ENCODE measurements at places on chromosomes 6 and 20.
A peak's percentile ranks its signal among the peaks of the same experiment; 100 is the strongest.

GRCh38 chr20:39263076-39263475 is 300.9 kb downstream of the DHX35 start:
- no peak for DNase-seq

DNA sequence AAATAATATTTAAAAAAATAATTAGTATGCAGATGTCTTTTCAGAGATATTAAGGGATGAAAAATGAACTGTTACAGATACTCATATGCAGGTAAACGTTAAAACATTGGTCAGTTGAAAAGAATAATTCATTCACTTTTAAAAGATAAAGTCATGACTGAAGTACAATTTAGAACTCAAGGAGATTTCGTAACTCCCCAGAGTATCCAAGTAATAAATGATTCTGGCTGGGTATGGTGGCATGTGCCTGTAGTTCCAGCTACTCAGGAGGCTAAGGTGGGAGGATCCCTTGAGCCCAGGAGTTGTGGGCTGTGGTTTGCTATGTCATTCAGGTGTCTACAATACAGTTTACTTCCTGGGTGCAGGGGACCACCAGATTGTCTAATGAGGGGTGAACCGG is 122.3 kb upstream of the TMEM181 start:
- peak; percentile 22 for DNase-seq

DNA sequence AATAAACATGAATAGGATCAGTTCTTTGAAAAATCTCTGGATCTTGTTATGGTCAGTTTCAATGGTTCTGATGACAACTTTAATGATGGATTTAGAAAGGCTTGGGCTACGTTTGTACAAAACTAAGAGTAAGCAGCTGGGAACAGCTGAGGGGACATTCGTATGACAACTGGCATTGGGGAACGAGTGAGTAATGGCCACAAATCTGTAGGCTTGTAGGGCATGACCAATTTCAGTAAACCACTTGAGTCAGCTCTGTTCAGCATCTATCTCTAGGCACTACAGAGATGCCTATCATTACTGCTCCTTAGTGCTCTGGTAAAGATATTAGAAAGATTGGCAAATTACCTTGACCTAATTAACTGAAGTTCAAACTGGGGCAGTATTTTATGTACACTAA is 1375.6 kb downstream of the EPHA7 start:
- DNase-seq: no peak

DNA sequence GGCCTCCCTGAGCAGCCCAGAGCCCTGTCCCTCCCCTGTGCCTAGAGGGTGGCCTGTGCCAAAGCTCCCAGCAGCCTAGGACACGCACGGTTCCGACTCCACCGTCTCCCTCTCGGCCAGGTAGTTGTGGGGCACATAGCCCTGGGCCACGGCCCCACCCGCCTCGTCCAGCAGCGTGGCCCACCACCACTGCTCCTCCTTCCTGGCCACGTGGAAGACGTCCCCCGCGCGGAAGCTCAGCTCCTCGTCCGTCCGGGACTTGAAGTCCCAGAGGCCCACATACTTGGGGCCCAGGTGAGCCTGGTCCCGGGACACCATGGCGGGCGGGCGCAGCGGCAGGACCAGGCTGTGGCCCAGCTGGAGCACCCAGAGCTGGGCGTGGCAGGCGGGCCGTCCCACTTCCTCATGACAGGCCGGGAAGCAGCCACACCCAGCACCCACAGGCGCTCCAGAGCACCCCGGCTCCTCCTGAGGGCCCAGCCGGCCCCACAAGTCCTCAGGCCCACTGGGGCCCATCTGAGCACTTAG is at the start of gene PTK6:
Gene PTK6, minus strand, starts transcription at position 380 of the 528 bp plus-strand sequence. Its CDS starts 62 bp downstream, at position 318.
- no peak for DNase-seq

GRCh38 chr20:59074456-59074855 is 31.9 kb upstream of the PRELID3B start:
- DNase-seq: peak; percentile 30

- no peak for DNase-seq
Observed at GRCh38 chr6:40295251-40295950, 291.8 kb downstream of the LRFN2 start.

DNA sequence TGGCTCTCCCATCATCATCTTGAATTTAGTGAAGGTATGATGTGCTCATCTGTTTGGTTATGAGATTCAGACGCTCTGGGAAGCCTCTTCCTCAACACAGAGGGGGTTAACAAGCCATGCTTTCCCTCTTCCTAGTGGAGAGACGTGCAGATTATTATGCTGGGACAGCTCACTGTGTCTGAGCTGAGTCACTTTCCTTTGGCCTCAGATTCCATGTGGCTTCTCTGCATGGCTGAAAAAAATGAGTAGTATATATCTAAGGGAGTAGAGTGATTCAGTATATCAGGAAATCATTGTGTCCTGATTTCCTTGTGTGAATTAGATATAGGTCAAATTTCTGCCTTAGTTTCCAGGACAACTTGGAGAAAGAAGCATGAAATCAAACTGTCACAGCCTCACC is 52.6 kb downstream of the FIG4 start:
- DNase-seq: peak; percentile 58

- DNase-seq: no peak
Observed at GRCh38 chr6:40965046-40965445, 74.0 kb downstream of the UNC5CL start.

GRCh38 chr6:32954986-32955802 is 2.3 kb upstream of the HLA-DMA start:
- no peak for DNase-seq

- no peak for DNase-seq
Observed at GRCh38 chr20:56173438-56173837, 75.1 kb upstream of the MC3R start.

DNA sequence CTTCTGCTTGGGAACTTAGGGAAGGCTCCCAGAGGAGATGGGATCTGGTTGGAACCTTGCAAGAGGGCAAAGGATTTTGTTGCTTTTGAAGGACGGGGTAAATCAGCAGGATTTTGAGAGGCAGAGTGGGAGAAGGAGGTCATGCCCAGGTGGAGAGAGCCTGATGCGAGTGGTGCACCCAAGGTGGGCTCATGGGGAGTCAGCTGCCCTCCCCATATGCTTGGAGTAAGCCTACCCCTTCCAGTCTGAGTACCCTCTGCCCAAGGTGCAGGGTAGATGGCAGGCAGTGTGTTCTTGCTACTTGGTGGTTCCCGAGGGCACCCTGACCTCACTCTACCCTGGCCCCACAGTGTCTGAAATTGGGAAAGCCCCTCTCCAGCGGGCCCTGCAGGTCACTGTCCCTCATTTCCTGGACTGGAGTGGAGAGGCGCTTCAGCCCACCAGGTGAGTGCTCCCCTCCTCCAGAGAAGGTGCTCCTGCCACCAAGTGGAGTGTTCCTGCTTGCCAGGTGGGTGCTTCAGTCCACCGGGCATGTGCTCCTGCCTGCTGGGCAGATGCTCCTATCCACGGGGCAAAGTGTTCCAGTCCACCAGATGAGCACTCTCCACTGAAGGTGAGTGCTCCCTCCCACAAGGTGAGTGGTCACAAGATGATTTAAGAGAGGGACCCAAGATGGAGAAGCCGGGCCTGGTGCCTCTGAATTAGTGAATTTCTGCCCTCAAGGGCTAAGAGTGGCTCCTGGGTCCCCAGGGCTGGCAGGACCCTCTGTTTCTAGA is 3.4 kb downstream of the BPIFB2 start:
- DNase-seq: no peak

DNA sequence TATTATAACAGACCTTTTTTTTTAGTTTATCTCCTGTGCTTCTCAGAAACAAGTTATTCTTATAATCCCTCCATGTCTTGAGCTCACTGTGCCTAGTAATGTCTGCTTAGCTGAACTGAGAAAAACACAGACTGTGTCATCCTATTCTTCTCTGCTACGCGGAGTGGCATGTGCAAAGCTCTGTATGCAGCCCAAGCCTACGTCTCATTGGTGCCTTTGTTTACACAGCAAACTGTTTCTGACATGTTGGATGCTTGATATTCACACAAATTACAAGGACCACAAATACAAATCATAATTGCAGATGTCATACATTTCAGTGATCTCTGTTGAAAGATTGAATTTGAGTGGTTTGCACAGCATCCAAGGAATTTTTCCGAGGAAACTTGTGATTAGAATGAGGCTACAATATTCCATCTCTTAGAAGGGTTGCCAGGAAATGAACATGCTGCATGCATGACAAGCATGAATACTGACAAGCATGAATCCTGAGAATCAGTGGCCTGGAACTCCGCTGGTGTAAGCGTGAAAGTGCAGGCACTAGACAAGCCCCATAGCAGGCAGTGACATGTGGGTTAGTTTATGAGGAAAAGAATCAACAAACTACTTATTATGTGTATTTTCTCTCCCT is 128.4 kb upstream of the SGK1 start:
- DNase-seq: peak; percentile 68

DNA sequence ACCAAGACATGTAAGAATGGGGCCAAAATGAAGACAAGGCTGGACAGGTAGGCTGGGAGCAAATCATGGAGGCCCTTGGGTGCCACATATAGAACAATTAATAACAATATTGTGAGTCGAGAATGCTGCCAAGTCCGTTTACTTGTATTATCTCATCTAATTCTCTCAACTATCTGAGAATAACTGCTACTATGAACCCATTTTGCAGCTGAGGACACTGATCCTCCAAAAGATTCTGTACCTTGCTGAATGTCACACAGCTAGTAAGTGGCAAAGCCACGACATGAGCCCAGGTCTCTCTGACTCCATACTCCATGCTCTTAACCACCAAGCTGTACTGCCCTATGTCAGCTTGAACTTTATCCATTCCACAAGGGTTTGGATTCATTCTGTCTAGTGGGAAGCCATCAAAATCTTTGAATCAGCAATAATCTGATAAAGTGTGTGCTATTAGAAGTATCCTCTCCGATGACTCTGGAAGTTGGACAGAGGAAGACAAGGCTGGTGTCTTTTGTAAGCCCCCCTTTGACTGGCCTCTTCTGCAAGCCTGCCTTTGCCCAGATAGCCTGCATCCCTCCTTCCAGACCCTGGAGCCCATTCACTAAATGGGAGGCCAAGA is 43.5 kb upstream of the PDYN start:
- DNase-seq: no peak

DNA sequence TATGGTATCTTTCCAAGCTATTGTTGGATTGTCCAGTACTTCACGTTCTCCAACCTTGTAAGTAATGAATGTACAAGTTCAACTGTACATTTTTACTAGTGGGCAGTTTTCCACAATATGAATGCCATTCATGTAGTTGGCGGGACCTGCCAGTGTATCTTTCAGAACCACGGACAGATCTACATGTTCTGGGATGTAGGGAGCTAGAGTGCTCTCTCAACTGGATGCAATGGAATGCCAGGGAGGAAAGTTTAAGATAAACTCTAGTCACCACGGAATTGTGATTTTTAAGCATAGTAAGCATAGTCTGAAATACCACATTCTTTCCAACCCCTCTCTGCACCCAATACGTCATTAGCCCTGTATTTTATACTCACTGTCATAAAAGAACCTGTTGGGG is 21.5 kb upstream of the HLA-C start:
- DNase-seq: peak; percentile 44

DNA sequence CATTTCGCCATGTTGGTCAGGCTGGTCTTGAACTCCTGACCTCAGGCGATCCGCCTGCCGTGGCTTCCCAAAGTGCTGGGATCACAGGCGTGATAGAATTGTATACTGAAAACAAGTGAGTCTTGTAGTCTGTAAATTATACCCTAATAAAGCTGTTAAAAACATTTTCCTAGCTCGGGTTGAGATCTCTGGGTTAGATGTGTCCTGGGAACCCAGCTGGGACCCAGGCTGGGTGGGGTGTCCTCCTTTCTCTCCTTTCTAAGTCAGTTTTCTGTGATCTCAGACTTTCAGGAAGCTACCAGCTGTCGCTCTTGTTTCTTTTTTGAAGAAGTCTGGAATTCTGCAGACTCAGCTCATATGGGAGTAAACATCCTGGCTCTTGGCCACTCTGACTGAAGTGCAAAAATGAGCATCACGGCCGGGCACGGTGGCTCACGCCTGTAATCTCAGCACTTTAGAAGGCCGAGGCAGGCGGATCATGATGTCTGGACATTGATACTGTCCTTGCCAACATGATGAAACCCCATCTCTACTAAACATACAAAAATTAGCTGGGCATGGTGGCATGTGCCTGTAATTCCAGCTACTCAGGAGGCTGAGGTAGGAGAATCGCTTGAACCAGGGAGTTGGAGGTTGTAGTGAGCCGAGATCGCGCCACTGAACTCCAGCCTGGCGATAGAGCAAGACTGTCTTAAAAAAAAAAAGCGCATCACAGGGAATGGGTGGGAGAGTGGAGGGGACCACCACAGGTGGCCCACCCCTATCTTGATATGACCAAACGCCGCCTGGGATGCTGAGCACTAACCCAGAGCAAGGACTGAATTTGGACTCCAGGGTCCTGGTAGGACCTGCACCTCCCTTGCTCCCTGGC is 9.9 kb upstream of the PCIF1 start:
- DNase-seq: peak; percentile 57

GRCh38 chr20:23565503-23566045 is 2.7 kb downstream of the CST9L start:
- DNase-seq: no peak

- DNase-seq: peak; percentile 59
Observed at GRCh38 chr6:127201321-127201720, 65.3 kb upstream of the RNF146 start.

GRCh38 chr6:137025786-137026730 is 18.7 kb downstream of the IL20RA start:
- DNase-seq: no peak

DNA sequence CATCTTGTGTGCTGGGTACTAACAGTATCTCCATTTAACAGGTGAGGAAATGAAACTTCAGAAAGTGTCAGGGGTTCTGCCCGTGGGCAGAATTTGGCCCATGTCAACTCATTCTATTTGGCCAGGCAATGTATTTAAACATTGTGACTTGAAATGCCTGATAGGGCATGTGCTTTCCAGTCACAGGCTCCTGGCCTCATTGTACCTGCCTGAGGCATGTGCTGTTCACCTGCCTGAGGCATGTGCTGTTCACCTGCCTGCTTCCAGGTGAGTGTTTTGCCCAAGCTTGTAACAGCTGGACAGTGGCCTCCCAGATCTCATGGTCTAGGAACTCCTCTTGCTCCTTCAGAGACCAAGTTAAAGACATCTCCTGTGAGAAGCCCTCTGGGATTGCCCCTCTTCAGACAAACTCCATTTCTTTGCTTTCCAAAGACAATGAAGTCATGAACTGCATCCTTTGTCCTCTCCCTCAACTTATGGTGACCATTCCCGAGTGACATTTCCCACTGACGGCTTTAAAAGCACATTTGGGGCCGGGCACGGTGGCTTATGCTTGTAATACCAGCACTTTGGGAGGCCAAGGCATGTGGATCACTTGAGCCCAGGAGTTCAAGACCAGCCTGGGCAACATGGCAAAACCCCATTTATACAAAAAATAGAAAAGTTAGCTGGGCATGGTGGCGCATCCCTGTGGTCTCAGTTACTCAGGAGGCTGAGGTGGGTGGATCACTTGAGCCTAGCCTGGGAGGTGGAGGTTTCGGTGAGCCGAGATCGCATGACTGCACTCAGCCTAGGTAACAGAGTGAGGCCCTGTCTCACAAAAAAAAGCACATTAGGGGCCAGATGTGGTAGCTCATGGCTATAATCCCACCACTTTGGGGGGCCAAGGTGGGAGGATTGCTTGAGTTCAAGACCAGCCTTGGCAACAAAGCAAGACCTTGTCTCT is 48.7 kb downstream of the BCAS4 start:
- no peak for DNase-seq

GRCh38 chr6:16278048-16278724 is 39.8 kb downstream of the GMPR start:
- no peak for DNase-seq

Measured in fibroblast of the aortic adventitia (primary cell).